ENCODE measurements at places on chromosomes 2 and 18.

DNA sequence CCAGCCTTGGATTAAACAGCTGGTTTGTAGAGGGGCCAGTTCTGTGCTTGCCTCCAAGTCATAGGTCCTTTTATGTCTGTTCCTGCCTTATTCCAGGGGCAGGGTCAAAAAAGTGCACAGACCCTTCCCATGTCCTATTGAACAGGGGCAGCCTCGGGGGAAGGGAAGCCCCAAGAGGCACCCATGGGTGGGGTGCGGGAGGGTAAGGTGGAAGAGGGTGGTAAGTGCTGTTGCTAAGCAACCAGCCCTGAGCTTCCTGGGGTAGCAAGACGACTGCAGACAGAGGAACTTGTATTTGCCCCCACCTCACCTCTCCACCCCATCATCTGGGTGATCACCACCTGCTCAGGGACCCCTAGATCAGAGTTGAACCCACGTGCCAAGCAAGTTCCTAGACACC is 7.7 kb downstream of the DNMT3A start:
- DNase-seq, result no peak

- DNase-seq, result no peak
Measured at GRCh38 chr2:33395655-33396249, 80.7 kb upstream of the RASGRP3 start.

DNA sequence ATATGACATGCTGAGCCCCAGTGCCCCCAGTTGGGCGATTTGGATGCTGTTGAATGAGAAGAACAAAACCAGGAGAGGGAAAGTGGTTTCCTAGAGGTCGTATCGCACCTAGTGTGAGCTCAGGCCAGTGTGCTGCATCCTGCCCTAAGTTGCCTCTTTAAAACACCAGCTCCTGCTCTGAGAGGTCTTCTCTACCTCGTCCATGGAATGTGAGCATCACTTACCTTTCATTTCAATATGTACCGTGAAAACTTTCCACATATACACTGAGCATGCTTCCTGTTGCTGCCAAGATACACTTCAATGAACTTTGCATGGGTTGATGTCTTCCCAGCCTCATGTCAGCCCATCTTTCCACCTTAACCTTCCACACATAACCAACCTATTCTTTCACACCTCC is 55.6 kb downstream of the MYT1L start:
- no peak for DNase-seq

- no peak for DNase-seq
Measured at GRCh38 chr2:200257570-200257969, 48.9 kb upstream of the SPATS2L start.

GRCh38 chr2:239363946-239364637 is 36.7 kb downstream of the HDAC4 start:
- no peak for DNase-seq

- DNase-seq, result no peak
Measured at GRCh38 chr2:50133766-50134165, 898.2 kb downstream of the NRXN1 start.

DNA sequence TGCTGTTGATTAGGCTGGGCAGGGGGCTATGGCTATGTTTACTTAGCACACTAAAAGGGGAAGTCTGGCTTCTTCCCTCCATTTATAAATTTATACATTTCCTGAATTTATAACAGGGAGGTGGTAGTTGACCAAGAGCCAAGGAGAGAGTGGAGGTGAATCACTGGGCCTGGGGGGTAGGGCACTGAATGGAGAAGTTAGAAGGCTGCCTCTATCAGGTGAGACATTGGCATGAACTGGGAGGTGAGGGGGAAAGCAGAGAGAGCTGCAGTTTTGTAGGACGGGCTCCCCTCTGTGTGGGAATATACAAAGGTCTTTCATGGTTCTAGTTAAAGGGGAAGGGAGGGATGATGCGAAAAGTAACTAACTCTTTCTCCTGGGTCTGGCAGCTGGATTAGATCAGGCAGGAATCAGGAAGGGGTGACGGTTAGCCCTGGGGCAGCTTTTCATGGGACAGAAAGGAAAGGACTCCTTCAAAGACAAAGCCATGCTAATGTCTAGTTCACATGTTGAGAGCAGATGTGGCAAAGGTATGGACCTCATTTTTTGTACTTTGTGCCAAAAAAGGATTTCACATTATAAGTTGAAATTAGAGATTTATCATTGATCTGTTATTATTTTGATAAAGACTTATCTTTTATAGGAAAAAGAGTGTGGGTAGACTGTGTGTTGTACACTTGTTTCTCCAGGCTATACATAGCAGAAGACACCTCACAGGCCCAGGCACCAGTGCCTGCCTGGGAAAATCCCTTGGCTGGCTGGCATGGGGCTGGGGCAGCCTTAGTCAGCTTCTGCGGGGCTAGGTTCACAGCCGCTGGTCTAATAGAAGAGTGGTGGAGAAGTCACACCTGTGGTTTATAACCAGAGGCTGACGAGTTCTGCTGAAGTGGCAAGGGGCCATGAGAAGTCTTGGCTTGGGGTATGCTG is 158.7 kb downstream of the CLIP4 start:
- DNase-seq, result no peak

DNA sequence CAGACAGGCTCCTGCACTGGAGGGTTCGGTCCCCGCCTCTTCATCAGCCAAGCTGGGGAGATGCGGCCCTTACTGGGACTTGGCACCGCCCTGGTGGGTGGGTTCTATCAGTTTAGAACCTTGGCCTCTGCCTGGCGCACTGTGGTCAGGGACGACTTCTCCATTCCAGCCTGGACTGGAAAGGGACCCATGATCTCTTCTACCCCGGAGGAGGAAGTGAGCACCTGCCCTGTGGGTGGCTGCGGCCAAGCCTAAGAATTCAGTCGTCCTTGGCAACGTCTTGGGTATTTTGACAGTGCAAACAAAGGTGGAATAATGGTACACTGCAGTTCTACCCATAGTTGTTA is 106.9 kb upstream of the CD302 start:
- DNase-seq, result no peak

DNA sequence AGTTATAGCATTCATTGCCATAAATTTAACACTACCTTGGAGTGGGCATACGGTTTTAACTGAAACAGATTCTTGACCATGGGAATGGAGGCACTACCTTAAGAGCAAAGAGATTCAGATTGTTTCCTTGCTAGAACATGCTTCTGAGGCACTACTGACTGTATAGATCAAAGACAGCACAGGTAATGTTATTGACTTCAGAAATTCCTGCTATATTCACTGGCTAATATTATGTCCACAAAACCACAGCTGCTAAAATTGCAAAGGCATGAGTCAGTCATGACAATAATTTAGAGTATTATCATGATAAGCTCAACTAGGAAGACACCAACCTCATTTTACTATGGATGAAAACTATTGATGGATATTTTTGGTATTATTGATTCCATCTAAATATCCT is 39.4 kb downstream of the SLC8A1 start:
- no peak for DNase-seq

DNA sequence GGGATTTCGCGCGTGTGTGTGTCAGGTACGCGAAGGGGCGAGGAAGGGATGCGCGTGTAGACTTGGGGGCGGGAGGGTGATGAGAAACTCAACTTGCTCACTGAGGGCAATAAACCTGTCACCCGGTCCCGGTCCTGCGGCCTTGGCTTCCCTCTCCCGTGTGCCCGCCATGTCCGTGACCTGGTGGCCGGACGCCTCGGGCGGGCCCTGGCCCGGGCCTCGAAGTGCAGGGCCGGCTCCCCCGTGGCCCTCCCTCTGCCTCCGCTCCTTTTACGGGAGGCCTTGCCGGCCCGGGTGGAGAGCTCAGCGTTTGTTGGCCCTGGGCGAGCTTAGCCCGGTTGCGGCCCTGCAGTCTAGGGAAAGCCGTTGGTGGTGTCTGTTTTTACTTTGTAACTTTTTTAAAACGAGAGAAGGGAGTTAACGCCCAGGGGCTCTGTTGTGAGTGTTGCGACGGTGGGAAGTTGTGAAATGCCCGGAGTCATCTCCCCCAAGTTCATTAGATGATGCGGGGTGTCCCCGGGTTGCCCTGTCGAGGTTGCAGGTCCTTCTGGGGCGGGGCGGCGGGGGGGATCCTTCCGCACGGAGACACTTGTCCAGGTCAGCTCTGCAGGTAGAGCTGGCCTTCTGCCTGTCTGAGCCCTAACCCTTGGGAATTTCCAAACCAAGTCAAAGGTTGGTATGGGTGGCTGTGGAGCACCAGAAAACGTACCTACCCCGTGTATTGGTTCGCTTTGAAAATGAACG is 883 bp downstream of the SMCHD1 start:
- DNase-seq, result no peak

DNA sequence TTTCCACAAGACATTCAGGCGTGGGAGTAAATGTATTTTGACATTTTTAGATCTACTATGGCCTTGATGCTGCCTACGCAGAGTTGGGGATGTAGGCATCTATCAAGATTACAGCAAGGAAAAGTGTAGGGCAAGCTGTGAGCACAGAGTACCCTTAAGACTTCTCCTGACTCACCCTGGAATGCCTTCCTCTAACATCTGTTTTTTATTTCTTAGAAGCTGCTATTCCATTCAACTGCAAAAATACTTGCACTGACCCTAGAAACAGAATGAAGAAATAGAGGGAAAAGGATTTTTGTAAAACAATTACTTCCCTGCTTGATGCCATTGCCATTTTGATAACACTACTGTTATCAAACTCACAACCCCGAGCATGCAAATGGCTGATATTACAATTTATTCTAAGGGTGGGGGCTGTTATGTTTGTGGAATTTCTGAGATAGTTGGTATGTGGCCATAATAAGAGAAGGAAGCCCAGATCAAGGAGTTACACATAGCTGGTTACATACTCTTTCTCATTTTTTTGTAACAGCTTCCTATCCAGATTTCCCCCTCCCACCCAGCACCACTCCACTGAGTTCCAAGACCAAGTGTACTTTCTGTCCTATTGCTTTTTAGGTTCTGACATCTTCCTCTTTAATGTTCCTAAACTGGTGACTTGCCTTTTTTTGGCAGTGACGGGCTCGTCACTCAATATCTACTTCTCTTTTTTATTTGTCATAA is 6.0 kb upstream of the ROCK1 start:
- no peak for DNase-seq

GRCh38 chr2:88113069-88113468 is 14.8 kb downstream of the FABP1 start:
- DNase-seq, result no peak

DNA sequence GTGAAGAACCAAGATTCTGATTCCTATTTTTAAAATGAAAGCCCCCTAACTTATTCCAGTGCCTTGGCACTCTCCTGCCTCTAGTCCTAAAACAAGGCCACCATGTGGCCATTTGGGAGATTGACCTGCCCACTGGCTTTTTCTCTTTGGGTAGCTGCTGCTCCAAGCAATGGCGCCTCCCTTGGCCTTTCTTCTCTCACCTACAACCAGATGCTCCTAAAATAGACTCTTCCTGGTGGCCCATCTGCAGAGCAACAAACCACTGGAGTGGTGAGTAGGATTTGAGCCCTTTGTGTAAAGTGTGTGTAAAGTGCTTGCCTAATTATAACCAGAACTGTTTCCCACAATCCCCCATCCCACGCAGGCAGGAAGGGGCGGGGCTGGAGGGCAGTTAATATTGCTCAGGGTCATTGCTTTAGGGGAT is 114.2 kb downstream of the FHOD3 start:
- DNase-seq, result no peak

- no peak for DNase-seq
Measured at GRCh38 chr2:2600366-2600765, 269.3 kb upstream of the MYT1L start.

GRCh38 chr18:47777626-47778025 is 152.8 kb downstream of the SMAD2 start:
- no peak for DNase-seq

DNA sequence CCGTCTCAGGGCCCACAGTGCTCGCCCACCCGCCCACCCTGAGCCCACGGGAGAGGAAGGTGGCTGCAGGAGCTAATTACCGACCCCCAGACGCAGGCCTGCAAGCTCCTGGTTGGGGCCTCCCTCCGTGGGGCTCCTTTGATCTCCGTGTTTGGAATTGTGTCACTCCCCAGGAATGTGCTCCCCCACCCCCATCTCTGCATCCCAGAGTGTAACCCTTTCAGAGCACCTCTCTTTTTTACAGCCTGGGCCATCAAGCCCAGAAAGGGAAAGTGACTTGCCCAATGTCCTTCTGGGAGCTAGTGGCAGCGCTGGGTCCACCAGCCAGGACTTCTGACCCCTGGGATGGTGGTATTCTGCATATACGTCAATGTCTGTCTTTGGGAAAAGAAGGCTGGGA is 335.1 kb downstream of the CYRIA start:
- DNase-seq, result no peak

- no peak for DNase-seq
Measured at GRCh38 chr2:85873679-85874078, 15.1 kb downstream of the ST3GAL5 start.

DNA sequence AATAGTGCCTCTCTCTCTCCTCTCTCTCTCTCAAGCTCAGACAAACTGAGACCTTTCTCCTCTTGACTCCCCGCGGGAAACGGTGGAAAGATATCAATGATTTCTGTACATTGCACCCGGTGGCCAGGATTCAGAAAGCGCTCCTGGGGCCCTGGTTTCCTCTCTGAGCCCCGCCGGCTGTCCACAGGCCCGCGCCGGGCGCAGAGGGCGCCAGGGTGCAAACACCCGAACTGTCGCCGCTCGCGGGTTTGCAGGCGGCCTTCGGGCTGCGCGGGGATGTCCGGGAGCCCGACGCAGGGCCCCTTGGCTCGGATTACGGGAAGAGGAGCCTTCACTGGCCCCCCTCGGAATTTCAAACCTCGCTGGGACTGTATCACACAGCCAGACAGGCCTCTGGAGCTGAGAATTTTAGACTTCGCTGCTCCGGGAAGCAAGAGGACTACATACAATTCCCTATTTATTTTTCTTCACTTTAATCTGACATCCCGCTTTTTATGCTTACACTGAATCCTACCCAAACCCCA is 5.2 kb upstream of the EN1 start:
- no peak for DNase-seq

GRCh38 chr18:34258176-34258575 is 33.5 kb upstream of the NOL4 start:
- DNase-seq, result no peak

GRCh38 chr2:145058457-145058856 is 538.5 kb upstream of the ZEB2 start:
- no peak for DNase-seq

- DNase-seq, result no peak
Measured at GRCh38 chr2:60441800-60442199, 111.7 kb downstream of the BCL11A start.

DNA sequence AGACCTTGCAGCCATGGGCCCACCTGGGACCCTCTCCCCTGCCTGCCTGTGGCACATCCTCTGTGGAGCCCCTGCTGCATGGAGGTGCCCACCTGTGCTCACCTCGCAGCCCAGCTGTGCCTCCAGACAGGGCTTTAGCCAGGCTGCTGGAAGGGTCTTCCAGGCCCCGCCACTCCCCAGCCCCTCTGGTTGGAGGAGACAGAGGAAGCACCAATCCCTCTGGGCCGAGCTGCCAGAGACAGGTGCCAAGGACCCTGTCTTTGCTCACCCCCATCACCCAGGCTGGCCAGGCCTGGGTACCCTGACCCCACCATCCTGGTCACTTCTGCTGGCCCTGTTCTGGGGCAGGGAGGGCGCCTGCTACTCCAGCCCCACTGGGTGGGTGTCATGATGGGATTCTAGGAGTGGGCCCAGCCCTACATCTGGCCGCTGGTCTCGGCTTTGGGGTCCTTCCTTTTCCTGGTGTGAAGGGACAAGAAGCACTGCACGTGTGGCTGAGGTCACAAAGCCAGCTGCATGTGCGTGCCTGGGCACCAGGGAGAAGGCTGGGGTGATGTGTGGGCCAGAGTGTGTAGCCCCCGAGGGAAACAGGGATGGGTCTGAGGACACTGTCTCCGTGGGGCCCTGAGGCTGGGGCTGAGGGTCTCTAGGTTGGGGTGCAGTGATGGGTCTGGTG is 9.3 kb upstream of the NEU4 start:
- no peak for DNase-seq

- DNase-seq, result no peak
Measured at GRCh38 chr2:205367331-205367935, 314.9 kb upstream of the NRP2 start.

GRCh38 chr18:13192970-13193369 is 25.6 kb upstream of the LDLRAD4 start:
- DNase-seq, result no peak

Data from NCI-H1436 treated with DMSO at 0.1 percent for 48 hours (cell line).